ENCODE measurements at places on chromosomes 2 and 18.

GRCh38 chr2:128374711-128375413, 56.2 kb upstream of the HS6ST1 start:
- no peak for DNase-seq

- DNase-seq: no peak
These were observed 93.0 kb downstream of the STPG4 start for GRCh38 chr2:47061944-47062678.

DNA sequence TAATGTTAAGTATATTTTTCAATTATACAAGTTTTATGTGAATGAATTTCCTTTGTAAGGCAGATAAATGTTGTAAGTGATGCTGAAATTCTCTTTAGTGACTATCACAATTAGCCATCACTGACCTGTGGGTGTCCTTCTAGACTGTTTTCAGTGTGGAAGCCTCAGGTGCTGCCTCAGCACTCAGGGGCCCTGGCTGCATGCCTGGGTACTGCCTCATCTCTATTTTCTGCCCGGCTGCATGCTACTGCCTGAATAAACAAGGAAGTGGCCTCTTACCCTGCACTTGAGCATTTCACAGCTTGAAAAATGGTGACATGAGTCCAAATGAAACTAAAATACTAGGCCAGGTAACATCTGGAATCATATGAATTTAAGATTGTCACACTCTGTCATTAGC, 787.6 kb upstream of the SALL3 start:
- no peak for DNase-seq

DNA sequence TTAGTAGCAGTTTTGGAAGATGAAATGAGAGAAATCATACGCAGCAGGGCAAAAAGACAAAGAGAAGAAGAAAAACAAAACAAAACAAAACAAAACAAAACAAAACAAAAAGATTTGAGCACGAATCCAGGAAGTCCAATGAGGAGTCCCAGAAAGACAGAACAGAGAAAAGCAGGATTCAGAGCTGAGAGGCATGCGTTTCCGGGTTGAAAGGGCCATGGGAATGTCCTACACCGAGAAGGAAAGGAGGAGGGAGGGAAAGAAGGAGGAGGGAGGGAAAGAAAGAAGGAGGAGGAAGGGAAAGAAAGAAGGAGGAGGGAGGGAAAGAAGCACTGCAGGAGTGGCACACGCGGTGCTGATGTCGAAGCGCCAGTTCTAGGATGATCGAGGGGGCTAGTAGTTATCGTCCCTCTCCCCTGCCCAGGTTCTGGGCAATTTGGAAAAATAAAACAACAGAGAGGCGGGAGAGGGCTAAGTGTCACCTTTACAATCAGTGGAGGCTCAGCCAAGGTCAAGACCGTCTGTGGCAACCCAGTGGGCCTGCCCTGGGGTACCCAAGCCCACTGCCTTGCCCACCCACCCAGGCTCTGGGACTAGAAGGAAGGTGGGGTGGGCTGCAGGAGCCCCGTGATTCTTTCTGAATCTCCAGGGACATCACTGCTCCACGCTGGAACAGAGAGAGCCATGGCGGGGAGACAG, 68.4 kb downstream of the TWIST2 start:
- no peak for DNase-seq

- DNase-seq: peak; percentile 8
These were observed 69.8 kb downstream of the BABAM2 start for GRCh38 chr2:27960237-27960912.

Data from stimulated activated CD4-positive, alpha-beta T cell treated with anti-CD3 and anti-CD28 coated beads, Interleukin-4, amount 100 ng/mL, for 24 hours (primary cell).